SW 1271 (cell line): ENCODE measurements at places on chromosomes 7 and 10.

- no peak for DNase-seq
These were observed 33.9 kb downstream of the CCM2 start for GRCh38 chr7:45033931-45034290.

- no peak for DNase-seq
These were observed 163.3 kb downstream of the GRID1 start for GRCh38 chr10:86203162-86203905.

DNA sequence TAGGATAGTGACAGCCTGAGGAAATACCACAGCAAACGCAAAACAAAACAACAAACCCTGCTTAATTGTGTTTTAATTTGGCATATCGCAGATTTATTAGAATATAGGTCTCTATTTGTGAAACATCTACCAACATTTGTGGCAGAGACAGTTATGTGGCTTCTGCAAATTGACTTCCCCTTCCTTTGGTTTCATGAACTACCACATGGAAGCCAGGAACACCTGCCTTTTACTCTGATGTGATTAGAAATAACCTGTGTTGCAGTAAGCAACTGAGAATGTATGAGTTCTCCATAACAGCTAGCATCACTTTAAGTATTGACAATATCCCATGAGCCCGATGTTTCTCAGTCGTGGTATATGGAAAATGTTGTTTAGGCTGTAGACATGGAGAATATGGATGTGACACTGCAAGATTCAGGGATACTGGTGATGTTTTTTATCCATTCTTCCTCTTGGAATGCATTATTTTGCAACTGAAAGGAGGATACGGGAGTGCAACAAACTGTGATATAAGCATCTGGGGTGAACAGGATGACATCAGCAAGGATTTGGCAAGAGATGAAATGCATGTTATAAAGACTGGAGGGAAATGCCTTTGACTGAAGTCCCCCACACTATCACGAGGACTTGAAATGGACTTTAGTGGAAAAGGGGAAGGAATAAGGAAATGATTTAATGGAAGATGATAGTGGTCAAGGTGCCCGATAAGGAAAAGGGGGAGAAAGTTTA is 95.9 kb downstream of the CUBN start:
- no peak for DNase-seq

DNA sequence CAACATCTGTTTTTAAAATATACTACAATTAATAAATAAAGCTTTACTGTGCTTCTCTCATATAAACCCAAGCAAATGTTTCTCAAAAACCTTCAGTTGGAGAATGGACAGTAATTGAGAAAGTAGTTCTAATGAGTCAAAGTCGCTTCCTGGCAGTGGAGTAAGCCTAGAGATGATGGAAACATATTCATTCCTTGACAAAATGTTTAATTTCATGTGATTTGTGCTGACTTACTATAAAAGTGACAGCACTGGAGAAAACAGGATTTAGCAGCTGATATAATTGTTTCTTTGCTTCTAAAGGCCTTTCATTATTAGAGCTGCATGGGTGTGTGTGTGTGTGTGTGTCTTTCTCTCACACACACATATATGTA is 9.0 kb downstream of the ELMO1 start:
- no peak for DNase-seq

DNA sequence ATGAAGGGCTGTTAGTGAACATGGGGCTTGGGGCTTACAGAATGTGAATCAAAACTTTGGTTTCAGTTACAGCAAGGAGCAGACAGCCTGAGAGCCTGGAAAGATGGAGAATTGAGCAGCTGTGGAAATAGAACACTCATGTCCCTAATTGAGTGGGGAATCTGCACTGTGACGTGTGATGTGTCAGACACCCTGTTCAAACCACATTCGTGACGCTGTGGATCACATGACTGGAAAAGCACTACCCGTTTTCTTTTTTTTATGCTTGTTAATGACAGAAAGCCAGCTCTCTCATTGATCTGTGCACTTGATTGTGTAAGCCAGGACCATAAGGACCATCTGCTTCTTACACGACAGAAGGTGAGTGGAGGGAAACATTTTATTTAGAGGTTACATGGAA is 15.1 kb upstream of the TBX20 start:
- no peak for DNase-seq

DNA sequence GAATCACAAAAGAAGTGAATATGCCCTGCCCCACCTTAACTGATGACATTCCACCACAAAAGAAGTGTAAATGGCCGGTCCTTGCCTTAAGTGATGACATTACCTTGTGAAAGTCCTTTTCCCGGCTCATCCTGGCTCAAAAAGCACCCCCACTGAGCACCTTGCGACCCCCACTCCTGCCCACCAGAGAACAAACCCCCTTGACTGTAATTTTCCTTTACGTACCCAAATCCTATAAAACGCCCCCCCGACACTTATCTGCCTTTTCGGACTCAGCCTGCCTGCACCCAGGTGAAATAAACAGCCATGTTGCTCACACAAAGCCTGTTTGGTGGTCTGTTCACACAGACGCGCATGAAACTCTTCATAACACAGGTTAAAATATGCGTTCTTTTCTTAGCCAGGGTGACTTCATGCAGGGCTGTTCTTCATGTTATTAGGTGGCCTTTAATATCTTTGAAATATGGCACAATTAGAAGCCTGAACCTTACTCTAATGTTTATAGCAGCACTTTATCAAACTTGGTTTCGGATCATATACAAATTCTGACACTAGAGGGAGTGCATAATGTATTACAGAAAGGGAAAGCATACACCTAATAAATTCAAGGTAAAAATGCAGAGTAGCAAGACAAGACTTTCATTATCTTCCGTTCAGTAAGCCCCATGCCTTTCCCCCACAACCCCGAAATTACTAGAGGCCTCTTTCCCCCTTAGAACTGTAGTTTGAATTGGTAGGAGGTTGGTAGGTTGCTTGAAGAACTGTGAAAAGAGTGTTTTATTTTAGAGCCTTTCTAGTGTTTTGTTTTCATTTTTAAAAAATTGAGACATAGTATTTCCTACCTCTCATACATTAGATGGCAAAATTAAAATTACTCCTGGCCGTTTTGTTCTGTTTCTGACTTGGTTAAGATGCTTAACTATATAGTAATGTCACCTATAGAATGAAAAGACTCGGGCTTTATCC is 117.9 kb downstream of the NPY start:
- no peak for DNase-seq

- no peak for DNase-seq
These were observed 38.5 kb downstream of the COL1A2 start for GRCh38 chr7:94433224-94433623.

DNA sequence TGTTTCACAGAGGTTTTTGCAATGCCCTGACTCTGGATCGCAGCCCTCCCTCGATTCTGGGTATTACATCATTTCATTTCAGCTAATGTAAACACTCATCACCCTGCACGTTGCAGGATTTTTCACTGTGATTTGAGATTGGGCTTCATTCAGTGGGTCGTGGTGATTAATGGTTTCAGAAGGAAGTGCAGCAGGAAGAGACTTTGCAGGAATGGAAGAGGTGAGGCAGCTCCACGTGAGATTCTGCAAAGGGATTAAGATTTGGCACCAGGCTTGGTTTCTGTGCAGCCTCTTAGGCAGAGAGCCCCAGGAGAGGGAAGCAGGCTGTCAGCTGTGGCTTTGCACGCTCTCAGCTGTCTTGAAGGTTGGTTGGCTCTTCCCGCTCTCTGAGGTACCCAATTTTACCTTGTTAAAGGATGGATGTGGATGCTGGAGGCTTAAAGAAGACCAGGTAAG is 95.2 kb downstream of the PLCE1 start:
- DNase-seq = no peak

DNA sequence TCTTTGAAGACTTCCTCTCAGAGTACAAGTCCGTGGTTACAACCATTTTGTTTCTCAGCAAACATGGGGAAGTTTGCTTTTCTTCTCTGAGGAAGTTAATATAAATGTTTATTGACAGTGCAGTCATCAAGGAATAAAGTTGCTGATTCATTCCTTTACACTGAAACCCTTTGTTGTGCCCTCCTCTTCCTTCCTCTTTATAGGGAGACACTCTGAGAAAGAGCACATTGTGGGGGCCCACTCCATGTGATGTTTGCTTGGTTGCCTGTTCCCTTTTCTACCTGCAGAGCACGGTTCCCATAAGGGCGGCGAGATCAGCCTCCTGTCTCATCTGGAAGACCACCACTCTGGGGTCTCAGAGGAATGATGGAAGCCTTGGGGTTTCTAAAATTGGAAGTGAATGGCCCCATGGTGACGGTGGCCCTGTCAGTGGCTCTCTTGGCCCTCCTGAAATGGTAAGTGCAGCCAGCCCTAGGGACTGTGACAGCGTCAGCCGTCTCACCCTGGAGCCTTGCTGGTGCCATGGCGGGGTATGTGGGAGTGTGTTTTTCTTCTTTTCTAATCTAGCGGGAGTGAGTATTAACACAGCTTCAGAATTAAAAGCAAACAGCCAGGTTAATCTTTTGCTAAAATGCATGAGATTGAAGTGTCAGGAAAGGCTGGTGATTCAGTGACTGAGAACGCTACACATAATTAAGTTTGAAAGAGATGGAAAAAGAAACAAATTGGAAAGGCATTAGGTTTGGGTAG is at the start of gene TBXAS1:
Gene TBXAS1 (plus strand): TSS at position 240 of the 750 bp plus-strand sequence. CDS start 127 bp downstream, at position 367.
- no peak for DNase-seq

DNA sequence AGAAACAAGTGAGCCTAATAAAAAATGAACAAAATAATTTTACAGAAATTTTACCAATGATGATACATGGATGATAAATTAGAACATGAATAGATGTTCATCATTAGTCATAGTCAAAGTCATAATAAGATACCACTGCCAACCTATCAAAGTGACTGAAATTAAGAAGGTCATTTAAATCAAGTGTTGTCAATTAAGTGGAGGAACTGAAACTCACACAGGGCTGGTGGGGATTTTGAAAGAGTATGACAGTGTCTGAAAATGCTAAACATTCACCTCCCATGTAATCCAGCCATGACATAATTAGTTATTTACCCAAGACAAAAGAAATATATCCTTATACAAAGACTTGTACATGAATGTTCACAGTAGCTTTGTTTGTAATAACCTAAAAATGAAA is 57.1 kb upstream of the DYNC1I1 start:
- no peak for DNase-seq

DNA sequence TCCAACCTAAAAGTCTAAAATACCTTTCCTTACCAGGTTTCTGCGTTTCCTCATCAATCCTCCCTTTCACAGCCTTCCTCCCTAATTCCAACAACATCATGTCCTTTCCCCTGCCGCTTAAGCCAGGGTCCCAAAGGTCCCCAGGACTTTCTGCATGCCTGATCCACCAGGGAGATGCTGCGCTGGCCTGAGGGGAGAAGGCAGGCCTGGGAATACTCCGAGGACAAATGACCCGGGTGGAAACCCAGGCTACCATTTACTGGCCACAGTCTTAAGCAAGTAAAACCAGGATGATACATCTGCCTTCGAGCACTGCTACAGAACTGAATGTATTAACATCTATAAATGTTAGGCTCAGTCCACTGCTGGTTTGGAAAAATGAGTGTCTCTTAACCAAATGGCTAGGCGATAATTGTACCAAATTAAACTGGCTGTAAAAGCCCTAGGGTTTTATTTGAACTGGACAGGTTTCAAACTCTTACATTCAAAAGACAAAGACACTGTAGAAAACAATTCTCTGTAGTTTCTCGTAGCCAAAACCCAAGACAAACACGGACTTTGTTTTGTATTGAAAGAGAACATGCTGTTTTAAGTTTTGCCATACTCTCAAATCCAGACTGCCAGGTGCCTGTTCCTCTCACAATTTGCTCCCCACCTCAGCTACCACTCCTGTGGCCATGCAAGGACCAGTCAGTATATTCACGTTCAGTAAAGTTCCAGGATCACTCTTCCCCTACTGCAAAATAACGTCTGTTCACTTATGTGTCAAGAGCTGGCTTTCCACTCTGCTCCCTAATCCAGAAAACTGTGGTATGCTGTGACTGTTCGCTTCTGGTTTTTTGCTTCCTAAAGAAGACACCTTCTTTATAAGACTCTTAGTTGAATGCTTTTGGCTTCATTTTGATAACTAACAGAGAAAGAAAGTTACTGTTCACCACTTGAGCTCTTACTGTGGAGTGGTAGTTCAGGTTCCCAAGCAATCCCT is 145.7 kb downstream of the RNF216 start:
- no peak for DNase-seq

DNA sequence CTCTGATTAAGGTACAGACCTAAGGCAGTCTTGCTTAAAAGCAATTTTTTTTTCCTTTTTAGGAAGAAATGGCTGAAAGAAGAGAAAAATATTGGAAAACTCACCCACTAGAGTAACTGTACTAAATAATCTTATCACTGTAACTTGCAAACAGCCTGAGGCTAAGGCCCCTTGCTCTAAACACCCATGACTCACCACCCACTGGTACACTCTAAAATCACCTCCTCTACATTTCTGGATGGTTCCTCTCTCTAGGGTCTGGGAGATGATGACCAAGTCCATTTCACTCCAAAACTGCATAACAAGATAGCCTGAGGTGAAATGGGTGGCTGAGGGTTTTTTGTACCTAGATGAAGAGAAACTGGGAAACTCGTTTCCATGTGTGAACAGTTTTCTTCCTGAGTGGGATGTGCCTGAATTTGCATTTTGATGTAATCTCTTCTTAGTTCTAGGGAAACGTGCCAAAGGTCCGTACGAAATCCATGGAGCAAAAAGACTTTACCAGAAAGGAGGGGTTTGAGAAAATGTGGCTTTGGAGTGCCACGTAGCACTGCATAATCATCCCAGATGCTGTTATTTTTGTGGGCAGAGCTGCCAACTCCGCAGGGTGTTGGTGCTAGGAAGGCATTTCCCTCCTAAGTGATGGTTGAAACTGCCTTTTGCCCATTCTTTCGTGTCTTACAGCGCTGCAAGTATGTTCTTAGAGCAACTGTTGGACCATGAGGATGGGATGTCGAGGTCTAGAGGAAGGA is 113.5 kb upstream of the C10orf90 start:
- DNase-seq = no peak

DNA sequence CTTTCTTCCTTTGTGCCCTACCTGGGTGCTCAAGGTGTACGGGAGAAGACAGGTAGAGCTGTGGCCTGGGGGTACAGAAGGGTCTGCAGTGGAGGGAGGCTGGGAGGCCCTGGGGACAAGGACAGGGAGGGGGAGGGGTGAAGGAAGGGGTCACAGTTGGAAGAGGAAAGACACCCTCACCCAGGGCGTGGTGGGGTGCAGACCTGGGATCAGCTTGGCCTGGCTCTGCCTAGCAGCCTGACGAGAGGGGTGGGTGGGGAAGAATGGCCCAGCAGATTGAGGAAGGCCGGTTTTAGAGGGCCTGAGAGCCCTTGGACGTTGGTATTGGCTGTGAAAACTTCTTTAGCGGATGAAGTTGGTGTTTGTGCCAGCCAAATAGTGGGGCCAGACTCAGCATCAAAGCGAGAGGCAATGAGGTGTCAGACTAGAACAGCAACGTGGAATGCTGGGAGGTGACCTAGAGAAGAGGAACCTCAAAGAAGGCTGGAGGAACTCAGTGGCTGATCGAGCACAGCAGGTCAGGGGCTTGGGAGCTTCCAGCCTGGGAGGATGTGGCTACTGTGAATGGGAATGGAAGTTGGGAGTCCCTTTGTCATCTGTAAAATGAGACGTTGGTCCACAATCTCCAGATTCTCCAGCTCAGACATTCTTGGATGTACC is 18.1 kb upstream of the TRIM8 start:
- no peak for DNase-seq

- DNase-seq = no peak
These were observed 179.4 kb downstream of the PIP4K2A start for GRCh38 chr10:22534849-22535604.
